ENCODE measurements at places on chromosomes 1 and 21.

GRCh38 chr1:241802863-241803262 lies 45.1 kb upstream of the EXO1 start:
- no peak for DNase-seq

GRCh38 chr1:151993084-151993733 lies 450 bp downstream of the S100A10 start:
- DNase-seq: no peak

DNA sequence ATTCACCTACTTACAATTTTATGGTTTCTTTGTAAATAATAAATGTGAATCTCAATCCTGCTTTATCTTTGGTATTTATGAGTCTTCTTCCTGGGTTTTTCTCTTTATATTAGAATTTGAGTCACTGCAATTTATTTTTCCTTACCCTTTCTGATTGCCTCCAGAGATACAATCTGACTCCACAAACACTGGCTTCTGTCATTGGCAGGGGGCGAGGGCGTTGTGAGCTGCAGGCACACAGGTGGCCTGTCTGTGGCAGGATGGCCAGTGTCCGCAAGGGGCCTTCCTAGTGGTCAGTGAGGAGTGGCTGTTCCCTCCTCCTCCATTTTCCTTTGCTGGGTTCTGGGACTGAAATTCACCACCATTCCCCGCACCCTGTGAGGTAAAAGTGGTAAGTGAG lies 2.0 kb upstream of the MTARC1 start:
- DNase-seq: no peak

- no peak for DNase-seq
Observed at GRCh38 chr1:27152004-27152828, 2.7 kb downstream of the SLC9A1 start.

- DNase-seq: no peak
Observed at GRCh38 chr1:234597894-234598293, 12.1 kb downstream of the IRF2BP2 start.

DNA sequence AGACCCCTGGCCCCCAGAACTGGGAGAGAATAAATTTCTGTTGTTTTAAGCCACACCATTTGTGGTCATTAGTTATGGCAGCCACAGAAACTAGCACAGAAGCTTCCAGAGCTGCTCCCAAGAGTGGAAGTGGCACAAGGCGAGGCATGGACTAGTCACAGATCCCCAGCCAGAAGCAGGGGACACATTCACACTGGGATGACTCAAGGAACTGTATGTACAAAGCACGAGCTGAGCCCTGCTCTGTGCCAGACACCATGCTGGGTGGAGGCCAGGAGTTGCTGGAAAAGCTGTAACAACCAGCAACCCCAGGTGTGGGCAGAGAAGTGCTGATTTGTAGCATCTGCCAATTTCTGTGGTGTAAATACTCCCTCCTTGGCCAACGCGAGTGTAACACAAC lies 55.6 kb downstream of the TCP10L start:
- DNase-seq: no peak

All from breast epithelium (tissue), 4 donors.